ENCODE measurements at places on chromosomes 11 and 22. TPM values are rescaled to one million over a fixed set of nuclear protein-coding genes. Genes with fewer than 3 reads are reported as not detected.

DNA sequence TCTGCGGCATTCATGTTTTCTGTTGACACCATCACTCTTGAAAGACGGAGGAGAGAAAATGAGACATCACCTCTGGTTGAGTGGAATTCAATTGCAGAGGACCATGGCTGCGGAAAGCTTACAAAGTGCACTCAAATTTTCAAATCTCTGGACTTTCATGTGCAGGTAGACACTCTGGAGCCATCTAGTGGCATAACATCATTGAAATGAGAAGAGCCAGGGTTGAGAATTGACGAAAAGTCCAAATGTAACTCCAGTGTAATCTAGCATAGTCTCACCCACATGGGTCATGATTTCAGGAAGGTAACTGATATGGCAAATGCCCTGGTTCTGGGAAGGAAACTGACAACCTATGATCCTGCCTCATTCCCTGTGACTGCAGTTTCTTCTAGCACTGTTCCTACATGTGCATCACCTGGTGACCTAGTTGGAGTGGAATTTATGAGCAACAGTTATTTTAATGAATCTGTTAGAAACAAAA, 687.8 kb downstream of the KCNA4 start:
- DNase-seq: no peak

GRCh38 chr11:107176148-107177105, 158.2 kb upstream of the GUCY1A2 start:
- DNase-seq: no peak

- no peak for DNase-seq
Measured at GRCh38 chr11:69859275-69859934, 40.2 kb upstream of the FGF3 start.

DNA sequence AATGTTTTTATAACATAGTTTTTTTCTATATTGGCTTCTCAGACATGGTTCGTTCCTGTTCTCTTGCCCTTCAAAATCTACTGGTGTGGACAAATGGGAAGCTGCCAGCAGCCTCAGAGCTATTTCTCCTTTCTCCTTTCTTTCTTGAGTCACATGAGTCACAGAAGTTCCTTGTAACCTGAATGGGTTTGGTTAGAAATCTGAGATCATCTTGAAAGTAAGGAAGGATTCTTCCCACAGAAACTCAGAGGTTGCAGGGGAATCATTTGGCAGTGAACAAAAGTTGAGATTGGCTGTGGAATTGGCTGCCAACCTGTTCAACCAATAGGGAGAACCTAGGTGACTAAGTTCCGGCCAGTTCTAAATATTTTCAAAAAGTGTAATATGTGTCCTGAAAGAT, 12.5 kb downstream of the PLET1 start:
- DNase-seq: no peak

- DNase-seq: peak; percentile 92
Measured at GRCh38 chr22:46754110-46754799, 8.2 kb upstream of the TBC1D22A start.

- no peak for DNase-seq
Measured at GRCh38 chr11:22890227-22890626, 30.0 kb upstream of the CCDC179 start.

GRCh38 chr11:105152560-105152959, 13.0 kb upstream of the CARD18 start:
- DNase-seq: no peak

DNA sequence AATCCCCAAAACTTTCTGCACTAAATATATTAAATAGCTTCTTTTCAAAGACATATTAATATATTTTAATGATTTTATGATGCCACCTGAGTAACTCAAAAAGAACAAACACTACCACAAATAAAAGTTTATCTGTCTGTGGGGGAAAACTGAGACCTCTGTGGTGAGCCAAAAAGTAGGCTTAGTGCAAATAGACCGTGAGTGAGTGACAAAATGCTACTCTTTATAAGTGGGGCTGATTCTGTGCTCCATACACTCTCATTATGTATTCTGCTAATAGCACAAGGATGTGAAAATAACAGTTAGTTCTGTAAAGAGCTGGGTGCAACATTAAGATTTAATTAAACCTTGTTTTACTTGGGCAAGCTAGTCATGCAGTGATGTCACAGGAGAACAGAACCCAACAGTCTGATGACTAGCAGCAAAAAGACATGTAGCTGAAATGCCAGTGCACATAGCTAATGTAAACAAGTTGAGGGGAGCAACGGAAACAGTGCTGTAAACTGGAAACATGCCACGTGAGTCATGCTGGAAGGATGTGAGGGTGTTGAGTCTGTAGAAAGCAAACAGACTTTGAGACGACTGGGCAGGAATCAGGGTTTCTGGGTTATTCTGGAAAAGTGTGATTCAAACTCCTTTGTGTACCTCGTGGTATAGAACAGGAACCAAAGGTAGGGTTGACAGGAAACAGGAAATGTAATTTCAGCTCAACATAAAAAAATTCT, 1130.4 kb downstream of the LRRC4C start:
- peak; percentile 21 for DNase-seq

- peak; percentile 87 for DNase-seq
Measured at GRCh38 chr22:41401781-41402648, 20.3 kb downstream of the TEF start.

DNA sequence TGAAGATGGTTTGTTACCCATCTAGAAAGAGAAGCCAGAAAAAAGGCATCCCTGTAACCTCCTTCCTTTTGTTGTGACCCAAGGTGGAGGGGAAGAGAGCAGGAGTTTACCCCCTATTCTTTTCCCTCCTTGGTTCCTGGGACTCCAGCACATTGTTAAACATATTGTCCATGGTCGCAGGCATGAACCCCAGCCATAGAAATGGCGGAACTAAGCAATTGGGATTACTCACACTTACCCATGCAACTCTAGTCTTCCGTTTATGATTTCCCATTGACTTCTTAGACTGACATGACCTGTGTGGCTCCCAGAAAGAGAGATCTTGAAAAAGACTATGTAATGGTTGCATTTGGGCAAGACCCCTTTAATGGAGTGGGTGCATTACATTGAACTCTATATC, 45.4 kb downstream of the OR4C46 start:
- DNase-seq: no peak

DNA sequence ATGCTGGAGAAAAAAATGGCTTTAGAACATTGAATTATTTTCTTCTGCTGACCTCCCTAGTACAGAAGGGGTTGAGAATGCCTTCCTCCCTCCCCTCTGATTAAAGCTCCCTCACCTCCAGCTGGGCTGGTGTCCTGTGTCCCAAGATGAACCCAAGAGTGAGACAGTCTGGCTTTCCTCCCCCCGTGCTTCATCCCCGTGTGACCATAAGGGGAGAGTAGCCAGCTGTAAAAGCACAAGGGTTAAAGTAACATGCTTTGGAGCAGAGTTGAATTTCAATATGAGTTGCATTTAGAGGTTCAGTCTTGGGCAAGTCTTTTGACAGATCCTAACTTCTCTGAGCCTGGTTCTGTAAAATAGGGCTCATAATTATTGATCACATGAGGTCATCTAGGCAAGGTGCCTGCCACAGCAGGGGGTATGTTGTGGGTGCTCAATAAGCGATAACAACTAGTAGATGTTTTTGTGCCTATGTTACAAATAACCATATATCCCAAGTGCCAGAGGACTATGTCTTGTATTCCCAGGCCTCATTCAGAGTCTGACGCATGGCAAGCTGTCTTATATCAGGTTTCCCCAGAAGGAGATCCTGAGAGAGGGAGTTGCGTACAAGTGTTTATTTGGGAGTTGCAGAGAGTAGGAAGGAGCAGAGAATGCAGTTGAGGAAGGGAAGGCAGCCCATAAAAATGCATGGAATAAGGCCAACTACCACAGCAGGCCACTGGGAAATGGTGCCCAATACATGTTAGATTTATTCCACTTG, 4.1 kb downstream of the PRG2 start:
- DNase-seq: no peak

GRCh38 chr22:32628628-32629572, 154.3 kb downstream of the FBXO7 start:
- no peak for DNase-seq

GRCh38 chr11:126123686-126124085, 61.0 kb upstream of the CDON start:
- DNase-seq: no peak

DNA sequence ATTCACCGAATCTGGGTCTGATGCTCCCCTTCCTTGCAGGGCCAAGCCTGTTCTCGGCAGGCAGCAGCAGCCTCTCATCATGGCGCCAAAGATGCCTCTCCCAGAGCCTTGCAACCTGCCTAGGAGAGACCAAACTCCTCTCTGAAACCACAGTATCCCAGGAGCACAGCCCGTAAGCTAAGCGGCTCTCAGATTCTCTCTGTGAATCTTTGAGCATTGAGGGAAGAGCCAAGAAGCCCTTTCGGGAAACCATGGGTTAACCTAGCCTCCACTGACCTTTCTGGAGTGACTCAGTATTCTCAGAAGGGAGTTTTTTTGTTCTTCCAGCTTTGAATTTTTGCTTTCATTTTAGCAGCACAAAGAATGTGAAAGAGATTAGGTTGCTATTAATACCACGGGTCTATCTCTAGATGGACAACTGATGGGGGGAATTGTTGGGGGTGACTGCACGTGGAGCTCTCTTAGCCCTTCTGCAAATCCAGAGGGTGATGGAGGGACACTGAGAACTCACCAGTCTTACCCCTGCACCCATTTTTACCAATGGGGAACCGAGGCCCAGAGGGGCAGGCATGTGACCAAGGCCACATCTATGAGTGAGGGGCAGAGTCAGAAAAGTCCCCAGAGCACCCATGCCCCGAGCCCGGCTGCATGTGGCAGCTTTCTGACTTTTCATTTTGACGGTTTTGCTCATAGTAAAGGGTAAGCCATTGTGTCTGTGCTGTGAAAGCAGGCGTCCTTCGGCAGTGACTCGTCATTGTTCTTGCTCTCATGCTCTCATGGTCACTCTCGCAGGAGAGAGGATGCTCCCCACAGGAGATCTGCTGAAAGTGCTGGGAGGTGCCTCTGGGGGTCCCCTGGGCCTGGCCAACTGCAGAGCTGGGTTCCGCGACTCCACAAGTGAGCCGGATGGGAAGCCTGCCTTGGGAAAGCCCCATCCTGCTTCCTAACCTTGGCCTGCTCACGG, 36.0 kb downstream of the IRAG1 start:
- DNase-seq: no peak

- no peak for DNase-seq
Measured at GRCh38 chr11:2482204-2482603, 37.4 kb downstream of the KCNQ1 start.

DNA sequence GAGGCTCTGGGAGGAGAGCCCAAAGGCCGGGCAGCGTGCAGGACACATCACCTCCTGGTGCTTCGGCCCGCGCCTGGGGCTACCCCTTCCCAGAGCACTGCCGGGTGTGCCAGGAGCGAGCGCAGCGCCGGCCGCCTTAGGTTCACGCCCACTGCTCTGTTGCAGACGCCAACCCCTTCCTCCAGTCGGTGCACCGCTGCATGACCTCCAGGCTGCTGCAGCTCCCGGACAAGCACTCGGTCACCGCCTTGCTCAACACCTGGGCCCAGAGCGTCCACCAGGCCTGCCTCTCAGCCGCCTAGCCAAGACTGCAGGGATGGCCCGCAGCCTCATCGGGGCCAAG, 79.0 kb downstream of the MED15 start:
- DNase-seq: no peak

DNA sequence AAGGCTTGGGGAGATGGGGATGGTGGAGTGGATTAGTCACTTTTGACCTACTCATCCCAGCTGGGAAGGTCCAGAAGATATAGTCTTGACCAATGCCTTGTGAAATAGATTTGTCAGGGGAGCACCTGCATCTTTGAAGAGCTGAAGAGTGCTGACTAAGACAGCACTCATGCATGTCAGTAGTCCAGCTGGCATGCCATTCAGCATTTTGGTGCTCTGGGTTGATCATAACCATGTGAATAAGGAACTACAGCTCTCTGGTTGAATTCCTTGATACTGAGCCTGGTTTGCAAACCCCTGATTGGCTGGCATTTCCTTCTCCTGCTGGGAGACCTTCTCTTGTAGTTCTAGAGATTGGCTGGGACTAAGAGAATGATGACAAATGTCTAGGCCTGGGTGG, 106.8 kb upstream of the ALX4 start:
- no peak for DNase-seq

DNA sequence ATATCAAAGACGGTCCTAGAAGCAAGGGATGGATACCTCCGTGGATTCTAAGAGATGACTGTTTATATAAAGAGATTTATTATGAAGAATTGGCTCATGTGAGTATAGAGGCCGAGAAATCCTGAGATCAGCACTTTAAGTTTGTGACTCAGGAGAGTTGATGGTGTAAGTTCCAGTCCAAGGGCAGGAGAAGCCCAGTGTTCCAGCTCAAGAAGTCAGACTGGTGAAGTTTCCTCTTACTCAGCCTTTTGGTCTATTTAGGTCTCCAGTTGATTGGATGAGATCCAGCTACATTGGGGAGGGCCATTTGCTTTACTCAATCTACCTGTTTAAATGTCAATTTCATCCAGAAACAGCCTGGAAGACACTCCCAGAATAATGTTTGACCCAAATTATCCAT, 45.1 kb downstream of the TSPAN18 start:
- no peak for DNase-seq

GRCh38 chr11:108370990-108371389, 96.3 kb downstream of the C11orf65 start:
- no peak for DNase-seq

- DNase-seq: no peak
Measured at GRCh38 chr11:12749442-12749841, 75.2 kb downstream of the TEAD1 start.

Gene CYTH4
- total RNA-seq: 26.9 TPM

Gene MN1
- 1.1 TPM for total RNA-seq

Gene POU2AF3
- total RNA-seq: 6.0 TPM

Gene ANO1
- 20.9 TPM for total RNA-seq

Gene MUC15
- total RNA-seq: not detected

Gene TSSC4
- 13.3 TPM for total RNA-seq

All from transverse colon (tissue), 4 donors.